ENCODE measurements at places on chromosomes 3 and 15. TPM values are rescaled to one million over a fixed set of nuclear protein-coding genes. Genes with fewer than 3 reads are reported as not detected.

DNA sequence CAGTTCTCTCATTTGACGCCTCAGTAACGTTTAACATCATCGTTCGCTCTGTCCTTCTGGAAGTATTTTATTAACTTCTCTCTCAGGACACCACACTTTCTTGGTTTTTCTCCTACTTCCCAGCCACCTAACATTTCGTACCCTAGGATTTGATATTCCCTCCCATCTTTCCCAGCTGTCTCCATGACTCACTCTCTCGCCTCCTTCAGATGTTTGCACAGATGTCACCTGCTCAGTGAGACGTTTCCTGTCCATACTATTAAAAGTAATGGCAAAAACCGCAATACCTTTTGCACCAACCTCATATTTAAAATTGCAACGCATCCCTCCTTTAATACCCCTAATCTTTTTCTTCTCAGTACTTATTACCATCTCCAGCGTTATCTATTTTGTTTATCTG is 62.1 kb upstream of the SPRED1 start:
- no peak overlapping the region for H3K4me3 ChIP-seq
- H3K36me3 ChIP-seq: no peaks in the 10 kb centered on the region
- DNase-seq: no peak
- no peaks in the 10 kb centered on the region for H3K4me1 ChIP-seq

- H3K36me3 ChIP-seq: no peaks in the 10 kb centered on the region
- H3K27ac ChIP-seq: no peak overlapping the region
- DNase-seq: no peak
- H3K4me1 ChIP-seq: no peaks in the 10 kb centered on the region
These were observed 351.4 kb downstream of the CNTN3 start for GRCh38 chr3:74263031-74263430.

- no peak overlapping the region for H3K27ac ChIP-seq
- no peaks in the 10 kb centered on the region for H3K36me3 ChIP-seq
- DNase-seq: no peak
- H3K4me1 ChIP-seq: no peaks in the 10 kb centered on the region
- no peaks in the 10 kb centered on the region for H3K27me3 ChIP-seq
These were observed 98.9 kb downstream of the APBA2 start for GRCh38 chr15:28984421-28985315.

- H3K36me3 ChIP-seq: no peaks in the 10 kb centered on the region
- no peak overlapping the region for H3K27ac ChIP-seq
- no peak for DNase-seq
- no peaks in the 10 kb centered on the region for H3K4me1 ChIP-seq
- H3K27me3 ChIP-seq: no peaks in the 10 kb centered on the region
These were observed 12.7 kb downstream of the SLC6A20 start for GRCh38 chr3:45783667-45784066.

- peaks cover 28% of the 10 kb centered on the region for H3K36me3 ChIP-seq
- no peak overlapping the region for H3K27ac ChIP-seq
- DNase-seq: no peak
- no peaks in the 10 kb centered on the region for H3K27me3 ChIP-seq
These were observed 44.6 kb downstream of the TLE3 start for GRCh38 chr15:70053001-70053715.

DNA sequence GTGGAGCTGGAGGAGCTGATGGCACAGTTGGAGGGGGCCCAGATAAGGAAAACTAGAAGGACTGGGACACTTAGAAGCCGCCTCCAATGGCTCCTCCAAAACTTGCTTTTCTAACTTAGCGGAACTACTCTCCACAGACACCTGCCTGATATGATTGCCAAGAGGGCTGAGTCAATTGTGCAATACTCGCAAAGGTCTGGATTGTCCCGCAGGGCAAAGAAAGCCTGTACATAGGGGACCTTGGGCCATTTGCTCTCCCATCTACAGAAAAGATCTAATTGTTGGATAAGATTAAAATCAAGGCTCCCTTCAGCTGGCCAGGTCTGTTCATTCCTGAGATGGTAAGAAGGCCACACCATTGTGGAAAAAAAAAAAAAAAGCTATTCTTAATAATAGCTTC is 69.7 kb upstream of the ATP11B start:
- no peak for DNase-seq
- no peak overlapping the region for H3K27ac ChIP-seq
- no peaks in the 10 kb centered on the region for H3K4me1 ChIP-seq
- no peaks in the 10 kb centered on the region for H3K27me3 ChIP-seq

- H3K4me1 ChIP-seq: no peaks in the 10 kb centered on the region
- H3K4me3 ChIP-seq: no peak overlapping the region
- H3K27ac ChIP-seq: no peak overlapping the region
- no peaks in the 10 kb centered on the region for H3K36me3 ChIP-seq
These were observed 191.7 kb downstream of the GOLGA6L6 start for GRCh38 chr15:20349774-20350498.

DNA sequence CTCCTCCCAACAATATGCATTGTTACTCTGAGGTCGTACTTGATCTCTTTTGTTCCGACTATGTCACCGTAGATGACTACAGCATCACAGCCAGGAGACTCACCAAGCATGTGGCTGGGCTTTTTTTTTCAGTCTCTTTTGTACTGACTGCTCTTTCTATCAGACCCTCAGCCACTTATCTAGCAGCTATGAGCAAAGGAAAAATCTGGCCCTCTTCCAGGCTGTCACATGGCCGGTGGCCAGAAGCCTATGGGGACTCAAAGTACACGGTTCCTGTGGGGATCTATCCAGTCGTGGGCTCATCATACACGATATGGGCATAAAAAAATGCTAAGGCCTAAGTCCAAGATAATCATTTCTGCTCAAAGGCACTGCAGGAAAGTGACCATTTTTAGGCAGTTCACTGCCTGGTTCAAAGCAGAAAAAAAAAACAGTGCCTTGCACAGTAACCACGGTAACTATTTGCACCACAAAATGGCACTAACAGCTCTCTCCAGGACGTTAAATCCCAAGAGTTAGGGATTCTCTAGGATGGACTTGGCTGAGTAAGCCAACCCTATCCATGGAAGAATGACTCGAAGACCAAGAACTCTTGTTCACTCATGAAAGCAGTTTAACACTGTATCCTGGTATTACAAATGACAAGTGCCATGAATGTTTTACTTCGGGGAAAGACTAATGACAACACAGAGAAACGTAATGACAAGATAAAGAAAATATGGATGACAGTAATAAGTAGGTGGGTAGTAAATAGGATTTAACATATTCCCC is 50.3 kb downstream of the SHQ1 start:
- H3K4me1 ChIP-seq: no peaks in the 10 kb centered on the region
- DNase-seq: no peak

GRCh38 chr3:127908202-127908601 is 6.8 kb upstream of the KBTBD12 start:
- no peak overlapping the region for H3K4me3 ChIP-seq
- no peak overlapping the region for H3K27ac ChIP-seq
- H3K36me3 ChIP-seq: no peaks in the 10 kb centered on the region

LXN gene
- total RNA-seq: 12.0 TPM

ARRDC4 gene
- 20.0 TPM for total RNA-seq

SEC62 gene
- 101 TPM for total RNA-seq

SLC24A5 gene
- total RNA-seq: not detected

MAGEF1 gene
- total RNA-seq: 40.4 TPM

Data from breast epithelium (tissue), 4 donors.